ENCODE measurements at places on chromosomes 5 and 9.

DNA sequence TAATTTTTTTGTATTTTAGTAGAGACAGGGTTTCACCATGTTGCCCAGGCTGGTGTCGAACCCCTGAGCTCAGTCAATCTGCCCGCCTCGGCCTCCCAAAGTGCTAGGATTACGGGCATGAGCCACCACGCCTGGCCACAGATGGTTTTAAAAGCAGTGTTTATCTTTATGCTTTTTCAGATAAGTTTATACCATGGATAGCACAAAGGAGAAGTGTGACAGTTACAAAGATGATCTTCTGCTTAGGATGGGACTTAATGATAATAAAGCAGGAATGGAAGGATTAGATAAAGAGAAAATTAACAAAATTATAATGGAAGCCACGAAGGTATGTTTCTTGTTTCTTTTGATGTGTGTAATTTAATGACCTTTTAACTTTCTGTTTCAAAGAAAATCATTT, 35.1 kb downstream of the POLK start:
- no peak for DNase-seq

DNA sequence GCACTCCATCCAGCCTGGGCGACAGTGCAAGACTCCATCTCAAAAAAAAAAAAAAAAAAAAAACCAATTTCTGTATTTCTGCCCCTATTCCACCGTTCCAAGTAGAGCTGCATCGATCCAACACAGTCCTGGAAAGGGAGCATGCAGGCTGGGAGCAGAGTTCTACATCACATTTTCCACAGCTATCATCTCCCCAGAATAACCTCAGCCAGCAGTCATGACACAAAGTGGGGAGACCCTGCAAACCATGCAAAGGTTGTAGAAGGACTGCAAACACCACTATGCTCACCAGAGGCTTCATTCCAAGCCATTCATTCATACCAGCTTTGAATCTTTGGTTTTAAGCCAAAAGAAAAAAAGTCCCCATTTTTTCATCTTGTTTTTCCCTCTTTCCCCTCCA, 20.8 kb upstream of the ZNF354A start:
- no peak for DNase-seq

DNA sequence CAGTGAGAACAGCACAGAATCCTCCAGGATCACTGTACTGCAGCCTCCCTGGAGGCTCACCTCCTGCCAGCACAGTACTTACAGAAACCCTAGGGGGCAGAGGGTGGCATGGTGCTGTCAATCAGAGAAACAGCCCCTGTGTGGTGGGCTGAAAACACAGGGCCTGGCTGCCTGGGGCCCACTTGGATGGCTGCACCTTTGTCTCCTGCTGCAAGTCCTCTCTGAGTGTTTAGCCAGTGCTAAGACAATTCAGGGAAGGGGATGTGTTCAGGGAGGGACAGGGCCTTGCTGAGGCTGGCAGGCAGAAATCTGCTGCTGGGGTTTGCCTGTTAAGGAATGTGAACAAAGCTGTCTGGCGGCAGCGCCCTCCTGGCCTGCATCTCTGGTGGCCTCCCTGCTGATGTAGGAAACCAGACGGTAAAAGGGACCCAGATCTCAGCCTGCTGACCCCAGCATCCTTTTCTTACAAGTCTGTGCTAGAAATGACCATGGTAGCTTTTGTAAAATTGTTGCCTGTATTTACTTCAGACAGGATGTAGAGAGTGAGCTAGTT, 39.5 kb downstream of the PRRC2B start:
- no peak for DNase-seq

DNA sequence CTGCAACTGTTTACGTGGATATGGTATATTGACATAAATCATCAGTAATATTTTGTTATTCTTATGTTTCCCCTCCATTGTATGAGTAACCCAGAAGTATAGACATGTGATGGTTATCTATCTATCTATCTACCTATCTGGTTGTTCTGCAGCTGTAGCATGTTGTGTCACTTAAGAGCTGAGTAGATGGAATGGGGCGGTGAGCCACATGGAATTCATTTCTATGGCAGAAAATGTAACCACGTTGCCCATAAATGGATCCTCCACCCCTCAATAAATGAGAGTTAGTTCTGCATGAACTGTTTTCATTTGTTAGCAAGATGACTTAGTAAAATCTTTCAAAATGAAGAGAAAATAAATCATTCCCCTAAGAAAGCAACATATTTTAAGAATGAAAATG, 553.2 kb downstream of the MAT2B start:
- DNase-seq, result no peak

- peak; percentile 77 for DNase-seq
These were observed 765 bp downstream of the MARCHF6 start for GRCh38 chr5:10354048-10354872.

DNA sequence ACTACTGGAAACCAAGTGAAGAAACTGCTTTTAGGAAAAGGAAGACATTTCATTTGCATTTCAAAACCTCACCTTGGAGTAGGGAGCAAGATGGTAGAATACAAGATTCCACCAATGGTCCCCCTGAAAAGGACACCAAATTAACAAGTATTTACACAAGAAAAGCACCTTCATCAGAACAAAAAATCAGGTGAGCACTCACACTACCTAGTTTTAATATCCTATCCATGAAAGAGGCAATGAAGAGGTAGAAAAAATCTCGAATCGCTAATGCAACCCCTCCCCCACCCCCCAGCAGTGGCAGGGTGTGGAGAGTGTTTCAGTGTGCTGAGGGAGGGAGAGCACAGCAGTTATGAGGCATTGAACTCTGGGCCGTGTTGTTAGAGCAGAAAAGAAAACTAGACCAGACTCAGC, 1397.0 kb upstream of the C9orf72 start:
- DNase-seq, result no peak

DNA sequence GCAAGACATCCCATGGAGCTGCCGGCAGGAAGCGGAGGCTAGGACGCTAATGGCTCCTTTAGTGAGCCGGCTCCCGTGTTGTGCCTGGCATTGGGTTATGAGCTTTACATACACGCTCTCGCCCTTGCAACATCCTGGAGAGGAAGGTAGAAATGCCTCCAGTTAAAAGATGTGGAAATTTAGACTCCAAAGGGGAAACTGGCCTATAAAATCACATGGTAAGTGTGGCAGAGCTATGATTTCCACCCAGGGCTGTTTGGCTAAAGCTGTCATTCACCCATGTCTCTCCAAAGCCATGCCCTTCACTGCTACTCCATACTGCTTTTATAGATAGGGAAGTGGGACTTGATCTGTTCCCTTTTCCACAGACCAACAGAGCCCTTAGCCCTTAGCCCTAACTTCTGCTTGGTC, 5.2 kb downstream of the GM2A start:
- no peak for DNase-seq
